OCI-LY7 (cell line): ENCODE measurements at places on chromosomes 7 and 10. TPM values are rescaled to one million over a fixed set of nuclear protein-coding genes. Genes with fewer than 3 reads are reported as not detected.

SPDYE2B gene
- not detected in 2 replicates for total RNA-seq

SRGN gene
- total RNA-seq, result 5.8 and 9.1 TPM in 2 replicates

GIMAP4 gene
- total RNA-seq, result not detected in 2 replicates

GLI3 gene
- total RNA-seq, result not detected in 2 replicates

POLR2J2 gene
- 11.8 and 16.2 TPM in 2 replicates for total RNA-seq

TPK1 gene
- total RNA-seq, result 11.5 and 12.5 TPM in 2 replicates

C10orf53 gene
- not detected in 2 replicates for total RNA-seq

IFIT1B gene
- total RNA-seq, result not detected in 2 replicates

CREB5 gene
- 10.4 and 13.3 TPM in 2 replicates for total RNA-seq

VAX1 gene
- not detected in 2 replicates for total RNA-seq

LOXL4 gene
- not detected in 2 replicates for total RNA-seq

KLF14 gene
- not detected in 2 replicates for total RNA-seq

KIAA1549 gene
- total RNA-seq, result 2.1 and 3.0 TPM in 2 replicates

SMKR1 gene
- total RNA-seq, result not detected in 2 replicates

ENTPD1 gene
- 3.7 and 6.7 TPM in 2 replicates for total RNA-seq

OR2A12 gene
- total RNA-seq, result not detected in 2 replicates
